Hippocampal formation (tissue), 2 donors: ENCODE measurements at places on chromosomes 6 and 20.

- DNase-seq, result no peak
These were observed 95.2 kb downstream of the AHI1 start for GRCh38 chr6:135402311-135402710.

DNA sequence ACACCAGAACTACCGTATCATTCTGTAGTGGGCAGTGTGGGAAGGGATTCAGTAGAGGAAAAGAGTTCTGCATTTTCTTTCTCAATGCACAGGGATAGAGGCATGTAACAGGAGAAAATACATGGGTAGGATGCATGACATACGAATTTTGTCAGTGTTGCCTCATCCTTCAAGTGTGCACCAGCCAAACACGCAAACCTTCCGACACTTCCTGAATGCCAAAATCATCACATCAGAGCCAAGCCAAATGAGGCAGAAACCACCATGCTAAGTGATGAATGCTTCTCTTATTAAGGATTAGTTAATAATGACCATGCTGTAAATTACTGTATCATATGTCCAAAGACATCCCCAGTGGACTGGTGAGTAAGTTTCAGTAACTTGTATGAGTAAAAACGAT is 27.3 kb downstream of the RAMACL start:
- no peak for DNase-seq

DNA sequence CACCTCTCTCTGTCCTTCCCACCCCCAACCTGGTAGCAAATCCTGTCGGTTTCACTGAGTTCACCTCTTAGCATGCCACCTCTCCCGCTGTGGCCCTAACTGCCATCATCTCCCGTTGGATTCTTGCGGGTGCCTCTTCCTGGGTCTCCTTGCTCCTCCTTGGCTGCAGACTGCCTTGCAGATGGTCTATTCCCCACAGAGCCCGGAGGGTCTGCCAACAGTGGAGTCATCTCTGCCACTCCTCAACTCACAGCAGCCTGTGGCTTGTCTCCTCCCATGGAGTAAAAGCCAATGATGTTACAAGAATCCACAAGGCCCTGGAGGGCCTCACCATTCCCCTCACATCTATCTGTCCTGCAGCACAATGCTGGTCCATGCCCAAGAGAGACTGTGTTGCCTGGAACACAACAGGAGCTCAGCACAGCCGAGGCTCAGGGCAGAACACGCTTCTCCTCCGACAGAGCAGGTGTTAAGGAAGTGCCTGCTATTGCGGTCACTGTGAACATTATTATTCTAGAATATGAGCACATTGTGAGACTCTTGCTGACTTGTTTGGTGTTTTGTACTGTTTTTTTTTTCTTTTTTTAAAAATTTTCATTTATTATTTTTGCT is 241.8 kb upstream of the SULF2 start:
- DNase-seq, result no peak

- no peak for DNase-seq
These were observed 846 bp downstream of the PDE10A start for GRCh38 chr6:165662041-165662748.

GRCh38 chr20:56328861-56329260 is 29.9 kb upstream of the FAM210B start:
- DNase-seq, result no peak

GRCh38 chr6:139430899-139431601 is 56.6 kb upstream of the CITED2 start:
- DNase-seq, result no peak

GRCh38 chr6:46072866-46073265 is 56.9 kb upstream of the ENPP4 start:
- no peak for DNase-seq

GRCh38 chr6:7813704-7814103 is 87.8 kb downstream of the BMP6 start:
- no peak for DNase-seq
